ENCODE measurements at places on chromosomes 6 and 20. TPM values are rescaled to one million over a fixed set of nuclear protein-coding genes. Genes with fewer than 3 reads are reported as not detected.

OR2J3 gene
- not detected for total RNA-seq

LPA gene
- total RNA-seq = not detected

OPRM1 gene
- total RNA-seq = not detected

NHLRC1 gene
- 0.31 TPM for total RNA-seq

SLC22A7 gene
- total RNA-seq = not detected

PNPLA1 gene
- total RNA-seq = not detected

COL11A2 gene
- total RNA-seq = 0.77 TPM

POM121L2 gene
- total RNA-seq = not detected

EYA2 gene
- not detected for total RNA-seq

C6orf47 gene
- total RNA-seq = 21.8 TPM

NOX3 gene
- total RNA-seq = not detected

CENPQ gene
- 10.2 TPM for total RNA-seq

All from HT1080 (cell line).